Suppressor macrophage treated with lipopolysaccharide for 4 hours (primary cell): ENCODE measurements at places on chromosomes 3 and 15.

DNA sequence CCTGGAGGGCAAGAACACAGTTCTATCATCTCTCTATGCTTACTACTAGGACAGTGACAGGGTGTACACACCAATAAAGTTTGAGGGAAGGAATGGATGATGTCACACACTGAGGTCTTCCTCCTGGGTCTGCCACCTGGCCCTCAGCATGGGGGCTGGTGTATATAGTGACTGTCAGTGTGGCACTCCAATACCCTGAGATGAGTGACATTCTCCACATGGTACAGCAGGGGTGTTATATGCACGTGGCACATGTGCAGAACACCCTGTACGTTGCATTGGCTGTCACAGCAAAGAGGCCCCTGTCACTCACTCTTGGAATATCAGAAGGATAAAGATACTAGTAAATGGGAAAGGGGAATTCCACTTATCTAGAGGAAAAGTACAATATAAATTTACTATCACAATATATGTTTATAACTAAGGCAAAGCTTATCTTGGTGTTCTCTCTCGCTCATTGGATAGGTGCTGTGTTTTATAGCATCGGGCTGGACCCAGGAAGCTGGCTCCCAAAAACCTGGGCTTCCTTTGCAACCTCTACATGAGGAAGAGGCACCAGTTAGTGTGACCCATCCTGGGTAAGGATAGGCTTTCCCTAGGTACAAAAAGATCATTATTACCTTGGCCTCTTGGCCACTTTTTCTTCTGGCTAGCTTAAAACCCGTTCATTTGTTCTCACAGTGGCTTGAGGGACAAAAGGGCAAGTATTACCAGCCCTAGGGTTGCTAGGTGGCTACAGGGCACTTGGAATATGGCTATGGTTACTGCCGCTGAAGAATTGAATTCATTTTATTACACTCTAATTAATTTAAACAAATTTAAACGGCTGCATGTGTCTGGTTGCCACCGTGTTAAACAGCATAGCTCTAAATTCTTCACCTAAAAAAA, 54.8 kb upstream of the HES1 start:
- no peak for DNase-seq

- no peak for DNase-seq
Observed at GRCh38 chr3:60080648-60081047, 1030.8 kb upstream of the CFAP20DC start.

DNA sequence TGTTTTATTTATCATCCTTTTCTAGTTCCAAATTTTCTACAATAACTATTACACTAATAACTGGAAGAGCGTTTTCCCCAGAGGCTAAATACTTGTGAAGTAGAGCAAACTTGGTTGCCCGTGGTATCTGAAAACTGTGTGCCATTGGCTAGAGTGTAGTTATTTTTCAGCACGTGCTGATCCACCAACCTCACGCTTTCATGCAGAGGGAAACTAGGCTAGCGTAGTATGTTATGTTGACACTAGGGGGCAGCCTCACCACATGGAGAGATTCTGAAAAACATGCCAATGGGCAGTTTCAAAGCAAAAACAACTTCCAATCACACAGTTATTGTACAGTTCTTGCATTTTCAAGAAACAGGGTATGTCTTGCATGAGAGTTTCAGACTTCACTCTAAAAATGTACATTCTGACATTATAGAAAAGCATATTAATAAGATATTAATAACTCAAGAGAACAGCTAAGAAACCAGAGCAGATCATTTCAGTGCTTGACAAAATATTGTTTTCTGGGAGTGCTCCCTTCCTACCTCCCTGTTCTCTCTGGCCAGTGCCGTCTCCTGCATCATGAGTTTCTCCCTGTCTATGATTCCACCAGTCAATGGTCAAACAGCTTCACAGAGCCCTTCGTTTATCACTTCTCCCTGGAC, 39.7 kb downstream of the SPATA12 start:
- peak; percentile 83 for DNase-seq

DNA sequence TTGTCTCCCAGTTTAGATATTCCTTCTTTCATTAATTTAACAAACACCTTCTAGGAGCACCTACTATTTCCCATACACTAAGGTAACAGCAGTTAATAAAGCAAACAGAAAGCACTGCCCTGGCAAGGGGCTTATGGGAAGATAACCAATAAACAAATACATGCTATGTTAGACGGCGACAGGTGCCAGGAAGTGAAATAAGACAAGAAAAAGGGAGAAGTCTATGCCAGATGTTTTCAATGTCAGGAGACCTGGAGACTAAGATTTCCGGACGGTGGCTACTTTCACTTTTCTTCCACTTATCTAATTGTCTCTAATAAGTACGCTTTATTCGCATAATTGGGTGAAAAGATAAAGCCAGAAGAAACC, 32.5 kb upstream of the ZNF445 start:
- peak; percentile 17 for DNase-seq

DNA sequence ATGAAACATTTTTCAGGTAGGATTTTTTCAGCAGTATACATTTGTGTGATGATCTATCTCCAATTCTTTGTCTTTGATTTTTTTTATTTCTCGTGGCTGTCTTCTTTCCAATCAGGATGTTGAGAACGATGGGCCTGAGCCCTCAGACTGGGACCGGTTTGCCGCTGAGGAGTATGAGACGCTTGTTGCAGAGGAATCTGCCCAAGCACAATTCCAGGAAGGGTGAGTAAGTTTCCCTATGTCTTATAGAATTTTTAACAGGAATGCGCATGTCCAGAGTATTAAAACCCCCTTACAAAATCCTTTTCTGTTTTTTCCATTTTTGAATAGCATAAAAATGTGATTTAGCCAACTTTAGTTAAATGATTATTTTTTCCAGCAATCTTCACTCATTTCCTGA, 90.0 kb downstream of the MSL2 start:
- no peak for DNase-seq

DNA sequence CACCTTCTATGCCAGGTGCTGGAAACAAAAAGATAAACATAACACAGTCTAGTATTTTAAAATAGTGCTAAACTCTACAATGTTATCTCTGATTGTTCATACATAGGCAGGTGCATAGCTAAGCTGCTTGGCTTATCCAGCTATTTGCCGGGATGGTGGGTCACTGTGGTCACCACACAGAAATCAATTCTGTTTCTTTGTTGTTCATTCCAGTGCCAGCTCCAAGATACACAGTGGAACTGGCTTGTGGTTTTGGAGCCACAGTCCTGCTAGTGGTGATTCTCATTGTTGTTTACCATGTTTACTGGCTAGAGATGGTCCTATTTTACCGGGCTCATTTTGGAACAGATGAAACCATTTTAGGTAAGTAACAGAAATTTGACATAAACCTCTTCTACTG, 130.2 kb downstream of the IL1RAP start:
- no peak for DNase-seq

DNA sequence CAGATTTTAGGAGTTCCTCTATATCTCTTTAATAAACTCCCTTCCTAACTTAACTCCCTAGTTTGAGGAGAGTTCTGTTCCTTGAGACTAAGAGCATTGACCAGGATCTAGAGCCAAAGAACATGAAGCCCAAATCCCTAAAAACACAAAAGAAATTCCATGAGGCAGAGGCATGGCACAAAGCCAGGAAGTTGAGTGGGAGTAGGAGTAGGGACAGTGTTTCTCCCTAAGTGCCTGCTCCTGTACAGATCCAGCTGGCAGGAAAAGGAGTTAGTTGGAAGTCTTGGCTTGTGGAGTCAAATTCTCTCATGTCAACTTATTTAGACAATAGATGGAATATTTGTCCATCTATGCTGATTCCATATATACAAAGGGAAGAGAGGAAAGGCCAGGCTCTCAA, 11.4 kb downstream of the ACTC1 start:
- no peak for DNase-seq

GRCh38 chr15:94930960-94931359, 699.6 kb downstream of the MCTP2 start:
- no peak for DNase-seq

GRCh38 chr3:54891540-54891897, 36.3 kb downstream of the LRTM1 start:
- DNase-seq: peak; percentile 4

DNA sequence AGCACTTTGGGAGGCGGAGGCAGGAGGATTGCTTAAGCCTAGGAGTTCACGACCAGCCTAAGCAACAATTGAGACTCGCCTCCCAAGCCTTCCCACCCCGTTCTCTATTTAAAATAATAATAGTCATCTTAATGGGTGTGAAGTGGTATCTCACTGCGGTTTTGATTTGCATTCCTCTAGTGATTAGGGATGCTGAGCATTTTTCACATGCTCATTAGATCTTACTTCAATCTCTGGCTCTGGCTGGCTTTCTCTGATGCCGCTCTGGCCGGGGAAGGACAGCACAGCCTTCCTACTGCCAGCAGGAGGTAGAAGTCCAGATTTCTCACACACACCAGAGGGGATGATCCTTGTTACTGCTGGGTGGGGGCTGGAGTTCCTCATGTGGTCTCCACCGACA, 7.4 kb upstream of the EIF4A2 start:
- no peak for DNase-seq

DNA sequence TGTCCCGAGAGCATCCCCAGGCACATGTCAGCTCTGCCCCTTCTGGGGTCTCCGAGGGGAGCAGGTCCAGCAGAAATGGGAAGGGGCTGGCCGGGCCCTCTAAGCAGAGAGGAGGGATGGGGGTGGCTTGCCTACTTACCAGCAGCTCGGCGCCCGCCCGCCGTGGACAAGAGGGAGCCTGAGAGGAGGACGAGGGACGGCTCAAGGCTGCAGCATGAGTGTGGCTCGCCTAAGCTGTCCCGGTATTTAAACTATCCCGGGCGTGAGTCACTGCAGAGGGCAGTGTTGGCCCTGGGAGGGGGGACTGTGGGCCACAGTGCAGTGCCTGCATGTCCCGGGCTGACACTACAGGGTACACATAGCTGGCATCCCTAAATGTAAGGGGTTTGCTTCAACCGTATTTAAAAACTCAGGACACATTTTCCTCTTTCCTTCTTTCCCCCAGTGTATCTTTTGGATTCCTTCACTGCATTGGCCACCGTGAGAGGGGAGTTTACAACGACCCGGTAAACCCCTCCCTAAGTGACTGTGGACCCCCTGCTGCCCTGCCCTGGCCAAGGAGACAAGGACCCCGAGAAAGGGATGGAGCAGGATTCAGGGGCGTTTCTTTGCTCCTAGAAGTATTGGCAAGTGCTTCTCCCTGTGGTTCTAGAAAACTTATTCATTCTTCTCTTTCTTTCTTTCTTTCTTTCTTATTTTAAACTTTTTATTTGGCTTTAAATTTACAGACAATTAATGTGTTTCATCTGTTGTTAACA, at the start of gene LRRC15:
Gene LRRC15 (minus strand): TSS at position 222 of the 758 bp plus-strand sequence. CDS start 8,700 bp downstream, outside the sequence.
- DNase-seq: no peak

GRCh38 chr3:159910991-159911663, 77.5 kb upstream of the IL12A start:
- DNase-seq: peak; percentile 79

DNA sequence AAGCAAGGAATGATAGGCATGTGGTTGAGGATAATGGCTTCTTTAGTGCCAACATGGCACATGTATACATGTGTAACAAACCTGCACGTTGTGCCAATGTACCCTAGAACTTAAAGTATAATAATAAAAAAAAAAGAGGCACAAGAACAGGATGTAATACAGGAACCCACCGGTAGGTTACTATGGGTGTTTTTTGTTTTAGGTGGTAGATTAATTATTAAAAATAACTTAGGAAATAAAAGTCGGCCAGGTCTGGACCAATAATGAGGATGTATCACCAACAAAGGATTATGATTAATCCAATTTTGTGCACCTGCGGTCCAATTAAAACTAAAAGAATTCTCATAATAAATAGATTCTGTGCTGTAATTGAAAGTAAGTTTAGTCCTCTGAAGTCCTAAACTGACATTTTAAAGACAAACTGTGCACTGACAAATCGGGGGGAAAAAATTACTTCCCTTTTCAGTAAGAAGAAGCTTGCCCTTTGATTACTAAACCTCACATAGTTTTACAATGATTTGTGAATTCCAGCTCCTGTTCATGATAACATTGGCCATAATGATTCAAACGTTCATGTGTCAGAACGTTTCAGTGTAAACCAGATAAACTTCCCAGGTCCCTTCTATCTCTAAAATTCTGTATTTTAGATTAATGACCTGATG, 62.2 kb downstream of the CASR start:
- DNase-seq: peak; percentile 88

- no peak for DNase-seq
Observed at GRCh38 chr3:297585-297984, 101.0 kb downstream of the CHL1 start.

DNA sequence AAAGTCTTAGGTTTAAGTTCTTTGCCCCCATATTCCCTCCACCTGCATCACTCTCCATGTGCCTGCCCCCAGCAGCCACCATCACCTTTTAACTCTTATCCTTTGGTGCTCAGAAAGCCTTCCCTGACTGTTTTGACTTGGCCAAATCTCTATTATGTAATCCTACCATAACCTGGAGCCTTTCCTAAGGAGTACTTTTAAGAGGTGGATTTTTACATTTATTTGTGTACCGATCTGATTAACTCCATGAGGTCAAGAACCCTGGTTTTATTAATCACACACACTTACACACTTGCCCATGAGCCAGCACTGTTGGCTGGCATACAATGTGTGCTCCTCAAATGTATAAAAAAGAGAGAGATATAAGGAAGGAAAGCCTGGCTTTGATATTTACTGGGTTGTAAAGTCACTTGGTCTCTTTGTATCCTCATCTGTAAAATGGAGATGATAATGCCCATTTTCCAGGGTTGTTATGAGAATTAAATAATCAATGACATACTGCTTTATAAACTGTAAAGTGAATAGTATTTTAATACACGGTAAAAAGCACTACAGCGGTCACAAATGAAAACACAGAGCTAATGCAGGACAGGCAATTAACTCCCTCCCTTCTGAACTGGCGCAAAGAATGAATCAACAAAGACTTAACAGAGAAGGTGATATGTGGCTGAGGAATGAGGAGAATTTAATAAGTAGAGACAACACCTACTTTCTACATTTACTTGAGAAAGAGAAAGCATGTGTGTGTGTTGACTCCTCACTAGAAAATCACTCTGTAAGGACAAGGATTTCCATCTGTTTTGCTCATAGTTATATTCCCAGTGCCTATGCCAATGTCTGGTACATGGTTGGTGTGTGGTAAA, 45.4 kb downstream of the ATP13A4 start:
- DNase-seq: no peak

DNA sequence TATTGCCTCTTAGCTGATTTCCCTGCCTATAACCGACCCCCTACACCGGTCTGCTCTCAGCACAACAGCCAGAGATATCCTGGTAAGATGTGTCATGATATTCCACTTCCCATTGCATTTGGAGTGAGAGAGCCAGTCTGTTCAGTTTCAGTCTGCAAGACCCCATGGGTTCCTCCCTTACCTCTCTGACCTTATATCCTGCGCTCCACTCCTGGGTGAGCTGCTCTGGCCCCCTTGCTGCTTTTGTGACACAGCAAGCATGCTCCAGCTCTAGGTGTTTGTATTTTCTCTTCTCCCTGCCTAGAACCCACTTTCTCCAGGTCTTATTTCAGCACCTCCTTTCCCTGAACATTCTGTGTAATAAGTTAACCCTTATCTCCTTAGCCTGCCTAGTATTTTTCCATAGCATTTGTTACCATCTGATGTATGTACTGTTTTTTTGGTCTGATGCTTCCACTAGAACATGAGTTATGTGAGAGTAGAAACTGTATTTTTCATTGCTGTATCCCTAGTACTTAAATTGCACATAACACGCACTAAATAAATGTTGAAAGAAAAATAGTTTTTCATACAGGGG, 44.2 kb downstream of the CMTM8 start:
- no peak for DNase-seq
